ENCODE measurements at places on chromosomes 2 and 18.

- DNase-seq: no peak
Measured at GRCh38 chr2:229335330-229335729, 64.2 kb upstream of the PID1 start.

GRCh38 chr18:63271881-63272299 is 47.7 kb downstream of the BCL2 start:
- DNase-seq: no peak

- no peak for DNase-seq
Measured at GRCh38 chr2:105611811-105612424, 132.8 kb upstream of the NCK2 start.

DNA sequence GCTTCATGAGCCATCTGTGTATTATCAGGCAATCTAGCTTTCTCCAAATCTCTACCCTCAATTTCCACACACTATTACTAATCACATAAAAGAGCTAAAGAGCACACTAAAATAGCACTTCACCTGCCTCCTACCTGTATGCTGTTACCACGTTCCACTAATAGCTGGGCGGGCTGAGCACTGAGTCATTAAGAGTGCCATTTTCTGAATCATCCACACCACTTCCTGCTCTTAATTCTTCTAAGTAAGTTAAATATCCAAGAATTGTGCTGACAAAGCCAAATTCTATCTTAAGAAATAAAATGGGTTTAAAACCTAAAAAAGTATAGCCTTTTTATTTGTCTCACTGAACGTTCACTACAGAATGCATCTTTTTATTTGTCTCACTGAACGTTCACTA is 35.7 kb downstream of the NOL10 start:
- DNase-seq: no peak

DNA sequence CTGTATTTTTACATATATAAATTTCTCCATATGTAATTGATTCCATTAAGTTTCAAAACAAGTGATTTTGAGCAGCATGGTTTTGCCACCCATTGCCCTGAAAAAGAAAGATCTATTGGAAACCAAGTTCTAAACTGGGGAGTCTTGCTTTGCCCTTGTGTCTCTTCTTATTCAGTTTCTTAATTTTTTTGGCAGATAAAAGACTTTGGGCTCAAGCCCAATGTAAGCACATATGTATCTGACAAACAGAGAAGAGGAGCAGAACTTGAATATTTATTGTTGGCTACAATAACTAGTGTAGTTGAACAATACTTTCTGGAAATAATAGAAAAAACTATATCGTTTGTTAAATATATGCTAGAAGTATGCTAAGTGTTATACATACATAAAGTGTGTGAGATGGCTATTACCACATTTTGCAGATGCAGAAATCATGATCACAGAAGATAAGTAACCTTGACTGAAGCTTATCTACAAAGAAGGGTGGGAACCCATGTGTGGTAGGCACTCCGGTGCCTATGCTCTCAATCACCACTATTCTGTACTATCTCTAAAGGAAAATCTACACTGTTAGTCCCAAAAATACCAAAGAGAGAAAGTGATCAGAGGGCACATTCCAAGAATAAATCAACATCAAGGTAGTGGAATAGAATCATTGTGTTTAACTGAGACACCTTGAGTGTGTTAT is 109.1 kb downstream of the PLA2R1 start:
- no peak for DNase-seq

- DNase-seq: no peak
Measured at GRCh38 chr2:7977981-7978380, 703.9 kb upstream of the ID2 start.

DNA sequence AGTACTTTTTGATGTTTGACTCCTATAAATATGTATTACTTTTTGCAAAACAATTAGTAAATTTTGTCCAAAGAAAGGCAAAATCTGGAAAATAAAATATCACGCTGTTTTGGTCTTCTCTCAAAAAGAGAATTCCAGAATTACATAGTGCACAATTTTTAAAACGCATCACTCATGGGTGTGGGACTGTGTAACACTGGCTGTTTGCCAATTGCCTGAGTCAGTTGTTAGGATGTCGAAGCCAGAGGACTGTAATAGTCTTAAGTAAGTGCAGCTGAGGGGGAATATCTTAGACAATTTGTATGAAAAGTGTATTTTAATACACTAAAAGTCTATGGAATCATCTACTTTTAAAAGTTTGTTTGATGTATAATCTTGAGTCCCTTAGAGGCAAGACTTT is 24.1 kb upstream of the EPHA4 start:
- DNase-seq: no peak
